ENCODE measurements at places on chromosomes 3 and 15.
A peak's percentile ranks its signal among the peaks of the same experiment; 100 is the strongest.

DNA sequence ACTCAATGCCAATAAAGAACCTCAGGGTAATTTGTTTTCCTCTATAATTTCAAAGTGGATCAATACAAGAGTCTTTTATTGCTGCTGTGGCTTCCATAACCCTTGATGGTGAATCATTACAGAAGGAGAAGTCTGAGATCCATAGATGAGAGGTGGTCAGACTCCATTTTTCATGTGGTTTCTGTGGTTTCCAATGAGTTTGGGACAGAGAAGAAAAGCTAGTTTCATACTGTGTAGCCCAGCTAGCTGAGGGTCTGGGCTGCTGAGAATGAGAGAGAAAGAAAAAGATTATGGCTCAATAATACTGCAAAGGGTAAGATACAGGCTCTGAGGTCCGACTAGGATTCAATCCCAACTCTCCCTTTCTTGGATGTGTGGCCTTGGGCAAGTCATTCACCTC, 180.6 kb upstream of the LRRN1 start:
- H3K27me3 ChIP-seq, result no peaks in the 10 kb centered on the region
- H3K27ac ChIP-seq, result no peak overlapping the region
- no peaks in the 10 kb centered on the region for H3K4me1 ChIP-seq
- H3K4me3 ChIP-seq, result no peak overlapping the region

DNA sequence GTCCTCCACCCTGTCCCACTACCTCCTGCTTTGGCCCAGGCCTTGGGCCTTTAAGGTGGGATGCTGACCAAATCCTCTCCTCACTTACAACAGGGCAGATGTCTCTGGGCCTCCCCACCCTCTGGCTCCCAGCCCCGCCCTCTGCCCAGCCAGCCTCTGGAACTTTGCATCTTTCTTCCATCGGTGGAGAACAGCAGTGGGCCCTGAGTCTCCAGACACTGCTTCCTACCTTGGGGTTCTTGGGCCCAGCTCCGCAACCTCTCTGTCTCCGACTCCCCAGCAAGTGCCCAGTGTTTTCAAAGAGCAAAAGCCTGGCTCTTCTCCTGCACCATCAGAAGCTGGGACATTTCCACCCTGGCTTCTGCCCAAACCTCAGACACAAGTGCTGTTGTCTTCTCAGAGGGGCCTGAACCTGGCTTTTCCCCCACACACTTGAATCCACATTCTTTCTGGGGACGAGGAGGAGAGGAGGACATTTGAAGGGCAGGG, 33.1 kb downstream of the MRAS start:
- H3K27ac ChIP-seq, result peak overlapping the region; percentile 55
- peaks cover 2% of the 10 kb centered on the region for H3K36me3 ChIP-seq
- no peak for DNase-seq
- peaks cover 3% of the 10 kb centered on the region for H3K4me1 ChIP-seq
- no peaks in the 10 kb centered on the region for H3K27me3 ChIP-seq
- H3K4me3 ChIP-seq, result no peak overlapping the region

GRCh38 chr3:73540969-73541740, 83.6 kb downstream of the PDZRN3 start:
- H3K27ac ChIP-seq, result peak overlapping the region; percentile 30
- no peaks in the 10 kb centered on the region for H3K27me3 ChIP-seq
- peaks cover 5% of the 10 kb centered on the region for H3K4me1 ChIP-seq
- H3K36me3 ChIP-seq, result no peaks in the 10 kb centered on the region

DNA sequence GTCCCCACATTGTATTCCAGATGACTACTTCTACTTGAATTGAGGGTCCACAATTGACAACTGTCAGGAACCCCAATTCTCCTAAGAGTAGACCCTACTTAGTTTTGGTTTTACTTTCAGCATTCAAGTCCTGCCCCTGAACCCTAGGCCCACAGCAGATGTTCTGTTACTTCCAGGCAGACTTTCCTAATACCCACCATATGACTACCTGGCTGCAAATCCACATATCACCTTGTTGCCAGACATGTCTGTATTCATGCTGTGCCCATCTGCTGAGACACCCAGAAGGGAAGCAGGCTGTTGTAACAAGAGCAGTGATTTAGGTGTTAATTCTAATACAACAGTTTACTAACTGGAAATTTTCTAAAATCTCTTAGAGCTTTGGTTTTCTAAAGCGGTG, 235.1 kb upstream of the CCDC54 start:
- no peak overlapping the region for H3K4me3 ChIP-seq
- H3K27me3 ChIP-seq, result no peaks in the 10 kb centered on the region
- DNase-seq, result no peak
- no peaks in the 10 kb centered on the region for H3K36me3 ChIP-seq
- H3K4me1 ChIP-seq, result no peaks in the 10 kb centered on the region
- no peak overlapping the region for H3K27ac ChIP-seq

DNA sequence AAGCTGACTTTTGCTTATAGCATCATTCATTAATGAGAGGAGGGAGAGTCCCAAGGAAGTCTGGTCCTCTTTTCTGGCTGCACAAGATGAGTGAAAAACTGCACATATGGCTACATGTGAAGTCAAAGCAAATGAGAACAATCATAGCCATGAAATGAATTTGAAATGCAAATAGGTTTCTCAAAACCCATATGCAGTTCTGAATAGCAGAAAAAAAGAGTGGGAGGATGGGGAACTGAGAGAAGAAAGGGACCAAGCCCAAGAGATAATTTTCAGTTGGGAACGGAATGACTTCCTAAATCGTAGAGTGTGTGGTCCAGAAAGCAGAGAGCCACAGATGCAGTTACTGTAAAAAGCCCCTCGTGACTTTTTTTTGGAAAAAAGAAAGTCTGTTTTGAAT, 66.3 kb downstream of the GTPBP8 start:
- peaks cover 1% of the 10 kb centered on the region for H3K4me1 ChIP-seq
- no peak overlapping the region for H3K4me3 ChIP-seq
- H3K27me3 ChIP-seq, result no peaks in the 10 kb centered on the region
- no peaks in the 10 kb centered on the region for H3K36me3 ChIP-seq
- DNase-seq, result no peak
- no peak overlapping the region for H3K27ac ChIP-seq

DNA sequence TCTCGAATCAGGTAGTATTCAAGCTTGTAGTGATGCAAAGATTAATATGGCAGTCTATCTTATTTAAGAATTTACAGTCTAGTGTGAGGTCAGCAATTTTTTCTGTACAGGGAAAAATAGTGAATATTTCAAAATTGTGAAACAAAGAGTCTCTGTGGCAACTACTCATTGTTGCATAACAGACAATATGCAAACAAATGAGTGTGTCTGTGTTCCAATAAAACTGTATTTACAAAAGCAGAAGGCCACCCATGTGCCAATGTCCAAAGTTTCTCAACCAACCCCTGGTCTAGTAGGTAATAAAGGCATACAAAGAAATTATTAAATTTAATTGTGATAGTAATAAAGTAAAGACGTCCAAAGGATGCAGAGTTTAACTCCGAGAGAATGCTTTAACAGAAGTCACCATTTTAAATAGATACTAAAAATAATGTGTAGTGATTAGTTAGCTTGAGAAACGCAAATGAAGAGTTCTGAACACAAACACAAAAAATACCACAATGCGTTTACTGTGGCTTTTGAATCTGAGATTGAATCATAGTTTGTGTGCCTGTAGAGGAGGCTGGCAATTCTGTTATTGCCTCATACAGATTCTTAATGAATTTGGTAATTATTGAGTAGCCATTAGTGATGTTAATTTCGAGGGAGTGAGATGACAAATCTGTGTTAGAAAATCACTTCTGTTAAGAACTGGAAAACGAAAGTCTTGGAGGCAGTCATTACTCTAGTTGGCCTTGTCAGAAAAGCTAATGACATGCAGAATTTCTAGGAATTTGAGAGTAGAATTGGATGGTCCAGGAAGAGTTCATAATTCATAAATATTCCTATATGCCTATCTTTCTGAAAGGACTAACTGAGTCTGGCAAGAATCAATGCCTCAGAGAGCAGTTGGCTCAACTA, 48.7 kb downstream of the CADM2 start:
- no peaks in the 10 kb centered on the region for H3K27me3 ChIP-seq
- H3K27ac ChIP-seq, result no peak overlapping the region
- H3K4me1 ChIP-seq, result no peaks in the 10 kb centered on the region
- no peaks in the 10 kb centered on the region for H3K36me3 ChIP-seq
- no peak overlapping the region for H3K4me3 ChIP-seq

GRCh38 chr15:51908316-51908715, 63.3 kb downstream of the LEO1 start:
- H3K4me1 ChIP-seq, result no peaks in the 10 kb centered on the region
- H3K27me3 ChIP-seq, result no peaks in the 10 kb centered on the region
- DNase-seq, result no peak
- H3K36me3 ChIP-seq, result peaks cover 26% of the 10 kb centered on the region
- H3K27ac ChIP-seq, result no peak overlapping the region

DNA sequence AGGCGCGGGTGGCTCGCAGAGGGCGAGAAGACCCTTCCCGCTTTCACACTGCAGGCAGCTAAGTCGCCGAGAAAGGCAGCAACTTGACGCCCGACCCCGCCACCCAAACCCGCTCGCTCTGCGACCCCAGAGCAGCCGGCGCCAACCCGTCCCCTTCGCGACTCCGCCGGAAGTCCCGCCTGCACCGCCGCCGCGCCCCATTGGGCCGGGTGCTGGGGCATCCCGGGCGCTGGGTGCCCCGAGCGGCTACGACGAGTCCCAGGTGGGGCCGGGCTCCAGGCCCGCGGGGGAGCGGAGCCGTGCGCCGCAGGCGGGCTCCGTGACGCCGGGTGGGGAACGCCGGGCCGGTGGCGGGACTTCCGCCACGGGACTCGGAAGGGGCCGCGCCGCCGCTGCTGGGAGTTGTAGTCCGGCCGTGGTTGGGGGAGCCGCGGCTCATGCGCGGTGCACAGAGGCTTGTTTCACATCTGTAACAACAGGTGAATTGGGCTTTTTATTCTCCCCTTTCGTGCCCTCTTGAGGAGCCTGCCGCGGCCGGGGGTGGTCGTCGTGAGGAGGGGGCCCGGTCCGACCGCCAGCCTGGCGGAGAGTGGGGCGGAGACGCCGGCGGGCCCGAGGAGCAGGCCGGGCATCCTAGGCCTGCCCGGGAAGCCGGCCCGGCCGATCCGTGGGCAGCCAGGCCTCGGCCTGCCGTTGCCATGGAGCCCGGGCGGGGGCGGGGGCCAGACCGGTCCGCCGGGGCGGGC, at the start of gene DHX30:
TSS of gene DHX30 (plus strand) at position 405 of the 746 bp plus-strand sequence. CDS start 7,546 bp downstream, outside the sequence.
- H3K27me3 ChIP-seq, result no peaks in the 10 kb centered on the region
- peak; percentile 93 for DNase-seq
- H3K4me1 ChIP-seq, result peaks cover 12% of the 10 kb centered on the region
- H3K4me3 ChIP-seq, result peak within 1 kb of the TSS; percentile 97

- H3K36me3 ChIP-seq, result no peaks in the 10 kb centered on the region
- no peak overlapping the region for H3K4me3 ChIP-seq
- no peaks in the 10 kb centered on the region for H3K4me1 ChIP-seq
- H3K27me3 ChIP-seq, result no peaks in the 10 kb centered on the region
- DNase-seq, result no peak
These were observed 3.4 kb upstream of the DOCK3 start for GRCh38 chr3:50671331-50671730.

- no peaks in the 10 kb centered on the region for H3K27me3 ChIP-seq
- H3K4me1 ChIP-seq, result no peaks in the 10 kb centered on the region
- H3K4me3 ChIP-seq, result no peak overlapping the region
- H3K27ac ChIP-seq, result no peak overlapping the region
- no peaks in the 10 kb centered on the region for H3K36me3 ChIP-seq
These were observed 295.0 kb upstream of the ICE2 start for GRCh38 chr15:60773901-60774300.

GRCh38 chr3:179897231-179897630, 139.5 kb downstream of the PEX5L start:
- H3K4me1 ChIP-seq, result no peaks in the 10 kb centered on the region
- no peak overlapping the region for H3K27ac ChIP-seq
- no peak overlapping the region for H3K4me3 ChIP-seq
- no peak for DNase-seq

GRCh38 chr3:72042397-72043203, 257.7 kb upstream of the PROK2 start:
- H3K27ac ChIP-seq, result no peak overlapping the region
- no peaks in the 10 kb centered on the region for H3K36me3 ChIP-seq
- no peak overlapping the region for H3K4me3 ChIP-seq
- H3K27me3 ChIP-seq, result no peaks in the 10 kb centered on the region

DNA sequence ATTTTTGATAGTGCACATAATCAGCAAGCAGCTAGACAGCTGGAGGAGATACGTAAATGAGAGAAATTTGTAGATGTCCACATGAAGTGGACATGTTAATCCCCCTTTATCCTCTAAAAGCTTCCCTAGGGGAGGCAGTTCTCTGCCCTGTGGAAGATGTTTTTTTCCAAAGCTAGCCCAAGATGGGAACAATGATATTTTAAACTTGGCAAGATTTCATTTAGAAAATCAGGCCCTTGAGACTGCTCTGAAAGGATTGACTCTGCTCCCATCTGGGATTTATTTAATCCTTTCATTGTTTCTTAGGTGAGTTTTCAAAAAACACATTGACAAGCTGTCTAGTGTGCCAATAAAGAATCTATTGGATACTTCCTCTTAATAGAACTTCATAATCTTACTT, 92.0 kb downstream of the SYNPR start:
- no peaks in the 10 kb centered on the region for H3K4me1 ChIP-seq
- no peak overlapping the region for H3K4me3 ChIP-seq
- H3K27me3 ChIP-seq, result no peaks in the 10 kb centered on the region
- DNase-seq, result no peak

DNA sequence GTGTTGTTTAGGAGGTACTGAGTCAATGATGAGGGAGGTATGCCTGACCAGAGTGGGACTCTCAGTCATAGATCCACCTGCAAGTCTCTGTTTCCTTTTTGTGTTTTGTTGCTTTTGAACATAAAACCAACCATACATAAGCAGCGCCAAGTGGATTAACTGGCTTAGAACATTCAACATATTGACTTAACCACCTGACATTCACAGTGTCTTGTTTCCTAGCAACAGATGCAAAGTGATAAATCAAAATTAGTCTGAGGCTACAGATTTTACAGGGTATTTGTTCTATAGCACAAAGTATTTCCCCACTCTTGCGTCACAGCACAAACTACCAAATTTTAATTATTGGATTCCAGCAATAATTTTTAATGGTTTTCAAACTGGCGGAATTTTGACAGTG, 283.8 kb downstream of the BBX start:
- H3K4me3 ChIP-seq, result no peak overlapping the region
- H3K27me3 ChIP-seq, result no peaks in the 10 kb centered on the region
- H3K4me1 ChIP-seq, result no peaks in the 10 kb centered on the region

DNA sequence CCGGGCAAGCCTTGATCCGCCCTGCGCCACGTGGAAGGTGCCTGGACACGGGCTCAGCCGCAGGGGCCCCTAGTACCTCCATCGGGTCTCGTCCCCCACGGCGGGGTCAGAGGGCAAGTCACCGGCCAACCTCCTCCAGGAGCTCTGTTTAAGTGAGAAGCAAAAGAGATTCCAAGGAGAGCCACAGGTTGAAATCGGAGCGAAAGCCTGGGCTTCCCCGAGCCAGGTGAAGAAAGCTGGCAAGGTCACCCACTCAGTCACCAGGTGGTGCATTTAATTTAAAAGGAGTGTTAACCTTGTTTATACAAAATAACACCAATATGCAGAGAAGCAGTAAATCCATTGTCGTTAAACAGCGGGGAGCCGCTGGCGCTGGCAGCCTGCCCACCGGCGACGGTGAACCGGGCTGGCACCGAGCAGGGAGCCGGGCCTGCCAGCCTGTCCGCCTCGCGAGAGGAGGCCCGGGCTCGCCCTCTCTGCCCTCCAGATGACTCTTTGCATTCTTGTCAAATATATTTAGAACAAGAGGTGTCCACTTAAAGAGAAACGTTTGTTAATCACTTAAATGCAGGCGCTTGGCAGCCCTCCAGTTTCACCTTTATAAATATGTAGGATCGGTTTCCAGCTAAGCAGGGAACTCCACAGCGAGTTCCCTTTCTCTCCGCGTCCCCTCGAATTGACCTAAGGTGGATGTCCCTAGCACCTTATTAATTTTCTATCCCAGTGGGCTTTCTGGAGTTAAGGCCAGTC, 277.3 kb upstream of the NR2F2 start:
- DNase-seq, result no peak
- H3K36me3 ChIP-seq, result no peaks in the 10 kb centered on the region
- no peak overlapping the region for H3K27ac ChIP-seq
- H3K4me1 ChIP-seq, result peaks cover 6% of the 10 kb centered on the region
- H3K27me3 ChIP-seq, result no peaks in the 10 kb centered on the region

All from ascending aorta (tissue), 2 donors.